ENCODE measurements at places on chromosomes 12 and 14.

- DNase-seq, result no peak
Measured at GRCh38 chr12:82408844-82409243, 50.5 kb downstream of the METTL25 start.

GRCh38 chr14:79740066-79740601, 471.2 kb downstream of the DIO2 start:
- no peak for DNase-seq

DNA sequence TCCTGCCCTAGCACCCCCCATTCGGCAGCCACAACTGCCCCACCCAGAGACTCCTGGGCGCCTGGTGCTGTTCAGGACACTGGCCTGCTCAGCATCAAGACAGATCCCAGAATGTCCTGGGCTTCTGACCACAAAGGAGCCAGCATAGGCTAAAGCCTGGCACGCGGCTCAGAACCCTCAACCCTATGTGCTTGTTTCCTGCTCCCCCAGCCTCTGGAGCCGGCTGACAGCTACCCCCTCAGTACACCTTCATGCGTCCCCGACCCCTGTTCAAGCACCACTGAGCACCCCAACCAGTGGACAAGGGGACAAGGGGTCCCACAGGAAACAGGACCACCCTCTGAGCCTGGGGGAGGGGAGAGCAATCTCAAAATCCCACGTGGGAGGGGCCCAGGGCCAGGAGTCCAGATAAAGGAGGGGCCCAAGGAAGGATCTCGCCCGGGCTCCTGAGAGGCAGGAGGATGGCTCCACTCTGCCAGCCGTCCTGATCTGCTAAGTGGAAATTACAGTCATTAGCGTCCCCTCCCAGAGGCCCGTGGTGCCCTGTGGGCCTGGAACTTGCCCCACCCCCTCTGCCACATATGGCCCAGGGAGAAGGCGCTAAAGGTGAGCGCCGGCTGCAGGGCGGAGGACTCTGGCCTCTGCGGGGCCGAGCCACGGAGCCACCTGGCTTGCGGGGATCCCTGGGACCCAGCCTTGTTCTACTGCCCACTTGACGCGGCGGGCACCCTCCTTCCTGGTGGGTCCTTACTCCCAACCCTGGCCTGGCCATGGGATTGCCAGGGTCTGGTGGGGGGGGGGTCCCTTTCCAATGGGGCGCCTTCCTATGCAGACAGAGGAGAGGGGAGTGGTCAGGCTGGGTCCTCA, 27.2 kb upstream of the GPR132 start:
- DNase-seq, result no peak

DNA sequence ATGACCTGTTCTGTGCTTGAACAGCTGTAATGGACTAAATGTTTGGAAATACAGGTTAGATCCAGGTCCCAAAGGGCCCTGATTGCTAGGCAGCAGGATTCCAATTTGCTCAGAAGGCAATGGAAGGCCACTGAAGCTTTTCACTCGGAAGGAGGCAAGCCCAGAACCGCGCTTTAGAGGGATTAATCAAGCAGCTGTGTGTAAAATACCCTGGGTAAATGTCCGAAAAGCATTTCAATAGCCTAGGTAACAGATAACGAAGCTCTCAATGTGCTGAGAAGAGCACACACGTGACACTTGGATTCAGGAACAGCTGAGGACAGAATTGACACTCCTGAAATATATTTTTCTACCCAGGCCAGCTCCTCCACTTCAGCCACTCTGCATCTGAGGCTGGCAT, 436.1 kb downstream of the TMEM132D start:
- DNase-seq, result no peak

DNA sequence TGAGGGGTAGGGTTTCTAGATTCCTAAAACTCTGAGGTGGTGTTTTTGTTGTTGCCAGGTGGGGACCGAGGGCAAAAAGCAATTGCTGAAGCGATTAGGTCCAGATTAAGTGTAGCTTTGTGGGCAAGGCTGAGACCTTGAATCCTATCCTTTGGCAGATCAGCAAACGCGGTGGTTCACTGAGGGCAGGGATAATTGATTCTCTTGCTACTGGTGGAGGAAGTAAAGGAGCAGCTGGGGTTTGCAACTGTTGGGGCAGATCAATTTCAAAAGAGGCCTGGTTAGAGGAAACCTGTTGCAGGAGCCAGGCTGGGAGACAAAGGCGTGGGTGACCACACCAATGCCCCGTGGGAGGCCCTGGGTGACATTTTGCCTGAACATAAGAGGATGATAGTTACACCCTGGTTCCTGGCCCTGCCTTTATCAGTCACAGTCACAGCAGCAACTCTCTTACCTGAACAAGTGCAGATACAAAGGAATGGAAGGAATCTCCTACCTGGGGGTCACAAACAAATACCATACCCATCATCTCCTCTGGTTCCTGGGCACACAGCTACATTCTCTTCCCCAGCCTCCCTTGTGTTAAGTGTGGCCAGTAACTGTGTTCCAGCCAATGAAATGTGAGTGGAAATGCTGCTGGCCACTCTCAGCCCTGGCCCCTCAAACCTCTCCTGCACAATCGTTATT, 43.3 kb upstream of the RASSF3 start:
- no peak for DNase-seq

All from stimulated activated CD8-positive, alpha-beta memory T cell treated with anti-CD3 and anti-CD28 coated beads, Interleukin-7, amount 100 ng/mL, for 48 hours (primary cell).